ENCODE measurements at places on chromosomes 16 and 17.

GRCh38 chr16:4920826-4921225 is 16.1 kb downstream of the PPL start:
- DNase-seq = no peak

DNA sequence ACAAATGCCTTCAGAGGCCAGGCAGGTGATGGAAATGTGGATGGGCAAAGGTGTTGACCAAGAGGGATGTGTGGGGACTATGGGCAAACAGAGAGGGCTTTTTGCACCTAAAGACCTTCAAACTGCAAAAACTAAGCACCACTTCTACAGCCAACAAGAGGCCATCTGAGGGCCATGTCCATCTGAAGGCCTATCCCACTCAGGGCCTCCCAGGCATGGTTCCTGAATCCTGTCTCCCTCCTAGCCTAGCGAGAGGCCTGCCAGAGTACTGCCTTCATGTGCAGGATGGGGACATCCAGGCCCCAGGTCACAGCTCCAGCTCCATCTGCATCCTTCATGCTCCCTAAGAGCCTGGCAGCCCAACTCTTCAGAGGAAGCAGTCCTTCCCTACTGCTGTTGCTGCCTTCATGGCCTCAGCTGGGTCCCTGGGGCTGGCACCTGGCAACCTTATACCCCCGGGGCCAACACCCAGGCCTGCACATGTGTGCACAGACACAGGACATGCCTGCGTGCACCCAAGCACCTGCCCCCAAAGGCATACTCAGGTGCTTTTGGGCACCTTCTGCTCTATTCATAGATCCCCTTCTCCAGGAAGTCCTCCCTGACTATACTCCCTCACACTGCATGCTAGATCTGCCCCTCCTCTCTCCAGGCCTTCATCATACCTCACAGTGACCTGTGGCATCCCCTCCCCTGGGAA is 95.2 kb downstream of the C16orf78 start:
- DNase-seq = no peak

- DNase-seq = peak; percentile 12
These were observed 139.5 kb downstream of the BCAS3 start for GRCh38 chr17:60817192-60817591.

DNA sequence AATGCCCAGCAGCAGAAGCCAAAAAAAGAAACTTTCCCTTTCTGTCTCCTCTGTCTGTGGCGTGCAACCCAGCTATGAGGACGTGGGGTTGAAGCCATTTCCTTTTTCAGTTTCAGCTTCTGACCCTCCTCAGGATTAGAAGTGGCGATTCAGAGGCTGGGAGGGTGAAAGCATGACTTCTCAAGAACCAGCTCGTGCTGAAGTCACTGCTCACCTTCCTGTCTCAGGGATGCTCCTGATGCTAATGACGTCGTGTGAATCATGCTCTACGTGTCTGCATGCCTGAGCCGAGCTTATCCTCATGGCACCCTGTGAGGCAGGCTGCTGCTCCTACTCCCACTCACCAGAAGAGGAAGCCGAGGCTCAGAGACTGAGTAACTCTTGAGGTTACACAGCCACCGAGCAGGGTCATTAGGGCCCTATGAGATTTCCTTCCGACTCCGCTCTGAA is 5.7 kb upstream of the LPO start:
- DNase-seq = no peak

- DNase-seq = no peak
These were observed 216.0 kb downstream of the SEC14L1 start for GRCh38 chr17:77356690-77357201.

DNA sequence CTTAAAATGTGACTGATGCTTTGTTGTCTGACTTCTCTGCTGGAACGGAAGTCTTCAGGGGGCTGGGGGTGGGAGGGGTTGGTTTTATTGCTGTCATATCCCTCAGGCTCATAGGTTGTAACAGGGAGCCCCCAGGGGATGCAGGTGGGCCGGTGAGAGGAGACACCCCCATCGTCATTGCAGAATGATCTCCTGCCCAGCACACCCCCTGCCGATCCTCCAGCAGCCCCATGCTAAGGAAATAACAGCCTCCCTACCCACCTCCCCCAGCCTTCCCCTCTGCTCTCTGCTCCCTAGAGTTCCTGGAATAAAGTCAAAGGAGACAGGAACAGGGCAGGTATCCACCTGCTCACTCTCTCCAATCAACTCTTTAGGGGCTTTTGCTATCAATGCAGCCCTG is 270.1 kb upstream of the TNRC6C start:
- no peak for DNase-seq

- DNase-seq = peak; percentile 51
These were observed 24.2 kb downstream of the GPRC5B start for GRCh38 chr16:19860166-19861041.

DNA sequence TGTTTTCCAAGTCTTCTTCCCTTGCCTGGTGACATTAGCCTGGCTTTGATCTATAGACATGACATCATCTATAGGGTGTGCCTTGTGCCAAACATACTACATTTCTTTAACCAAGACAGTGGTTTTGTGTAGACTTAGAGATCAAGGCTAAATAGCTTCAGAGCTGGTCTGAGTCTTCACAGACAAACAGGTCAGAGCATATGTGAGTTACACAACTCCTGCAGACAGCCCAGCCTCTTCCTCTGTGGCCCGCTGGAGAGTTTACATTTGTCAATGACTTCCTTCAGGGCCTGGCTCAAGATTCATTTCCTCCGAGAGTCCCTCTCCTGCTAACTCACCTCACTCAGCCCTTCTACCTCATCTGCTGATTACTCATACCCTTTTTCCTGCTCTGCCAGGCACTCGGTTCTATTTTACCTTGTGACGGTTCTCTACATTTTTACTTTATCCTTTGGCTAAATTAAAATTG is 73.1 kb upstream of the TANC2 start:
- DNase-seq = peak; percentile 94

GRCh38 chr17:19833914-19834313 is 33.8 kb downstream of the ULK2 start:
- no peak for DNase-seq

DNA sequence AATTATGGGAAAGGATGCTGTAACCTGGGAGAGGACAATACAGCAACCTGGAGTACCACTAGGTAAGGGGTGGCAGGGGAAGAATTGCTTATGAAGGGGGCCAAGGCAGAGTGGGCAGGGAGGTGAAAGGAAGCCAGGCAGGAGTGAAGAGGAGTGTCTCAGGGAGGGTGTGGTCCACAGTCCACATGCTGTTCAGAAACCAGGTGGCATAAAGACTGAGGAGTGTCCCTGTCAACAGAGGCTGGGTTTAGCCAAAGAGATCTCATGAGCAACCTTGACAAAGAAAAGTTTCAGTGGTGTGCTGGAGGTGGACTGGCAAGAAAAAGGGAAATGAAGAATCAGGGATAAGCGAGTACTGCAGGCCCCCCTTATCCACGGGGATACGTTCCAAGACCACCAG is 88.4 kb downstream of the SPACA3 start:
- DNase-seq = no peak

GRCh38 chr17:74431568-74432423 is at the start of gene GPRC5C:
GPRC5C (plus strand) TSS chr17:74432088; CDS start chr17:74439777, 7,689 bp downstream.
- DNase-seq = peak; percentile 83

- DNase-seq = no peak
These were observed 104.3 kb downstream of the STXBP4 start for GRCh38 chr17:55072898-55073297.

- DNase-seq = no peak
These were observed 22.1 kb upstream of the IL21R start for GRCh38 chr16:27379919-27380318.

GRCh38 chr16:89958068-89958467 is 9.5 kb downstream of the DEF8 start:
- peak; percentile 38 for DNase-seq

DNA sequence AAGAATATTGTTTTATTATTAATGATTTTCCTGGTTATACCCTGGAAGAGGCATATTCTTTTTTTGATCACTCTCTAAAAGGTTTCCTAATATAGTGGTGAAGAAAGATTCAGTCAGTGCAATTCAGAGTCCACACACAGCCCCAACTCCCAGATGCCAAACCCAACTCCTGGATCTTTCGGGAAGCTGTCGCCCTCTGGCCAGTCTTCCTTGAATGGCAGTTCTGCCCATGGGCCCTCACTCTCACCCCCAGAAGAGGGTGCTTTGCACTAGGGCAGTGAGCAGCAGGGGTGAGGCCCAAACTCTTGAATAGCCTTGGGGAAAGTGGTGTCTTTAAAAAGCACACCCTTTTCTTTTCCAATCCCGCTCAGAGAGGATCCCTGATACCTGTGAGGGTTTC is 11.0 kb downstream of the KRT32 start:
- DNase-seq = no peak

DNA sequence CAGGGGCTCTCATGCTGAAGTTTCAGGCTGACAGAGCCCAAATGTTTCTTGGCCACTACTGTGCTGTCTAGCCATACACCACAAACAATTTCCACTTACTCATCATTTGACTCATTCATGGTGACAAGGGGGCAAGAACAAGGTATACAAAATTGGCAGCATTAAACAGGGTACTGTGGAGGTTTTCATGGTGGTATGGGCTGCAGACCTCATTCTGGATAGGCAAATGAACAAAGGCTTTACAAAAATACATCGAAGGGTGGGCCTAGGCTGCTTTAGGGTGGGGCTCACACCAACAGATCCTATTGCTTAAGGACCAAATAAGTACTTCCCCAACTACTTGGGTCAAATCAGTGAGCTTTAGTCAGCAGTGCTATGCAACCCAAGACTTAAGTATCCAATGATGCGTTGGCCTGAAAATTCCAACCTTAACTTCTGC is 53.0 kb downstream of the N4BP1 start:
- peak; percentile 24 for DNase-seq

- DNase-seq = no peak
These were observed 8.0 kb downstream of the OR1F1 start for GRCh38 chr16:3195975-3196374.

- DNase-seq = no peak
These were observed 3.2 kb downstream of the B3GNT9 start for GRCh38 chr16:67147437-67148140.

GRCh38 chr17:74959826-74960515 is 12.6 kb downstream of the HID1 start:
- peak; percentile 46 for DNase-seq

GRCh38 chr16:9102379-9102778 is 10.9 kb downstream of the HAPSTR1 start:
- peak; percentile 52 for DNase-seq

- DNase-seq = peak; percentile 33
These were observed 28.6 kb downstream of the TRPV3 start for GRCh38 chr17:3528880-3529511.

DNA sequence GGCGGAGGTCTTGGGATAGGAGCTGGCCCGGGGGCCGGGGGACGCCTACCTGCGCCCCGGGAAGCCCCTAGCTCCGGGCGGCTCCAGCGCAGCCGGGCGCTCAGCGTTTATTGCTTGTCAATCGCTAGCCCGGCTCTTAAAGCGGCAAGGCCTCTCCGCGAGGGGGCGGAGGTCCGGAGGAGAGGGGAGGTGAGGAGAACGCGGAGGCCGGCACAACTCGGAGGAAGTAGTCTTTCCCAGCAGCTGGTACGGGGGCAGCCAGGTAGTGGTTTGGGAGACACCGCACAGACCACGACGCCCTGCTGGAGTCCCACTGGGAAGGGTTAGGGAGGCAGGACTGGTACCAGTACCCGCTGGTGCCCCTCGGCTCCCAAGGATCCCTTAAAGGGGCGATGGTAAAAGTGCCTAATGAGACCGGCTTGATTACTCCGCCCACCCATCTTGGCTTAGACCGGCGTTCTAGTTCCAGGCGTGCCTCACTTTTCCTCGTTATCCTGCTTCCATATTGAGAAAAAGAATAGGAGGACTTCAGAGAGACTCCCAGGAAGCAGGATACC is at the start of gene MPP2:
Gene MPP2 (minus strand): TSS at position 112 of the 557 bp plus-strand sequence. CDS start 3,076 bp downstream, outside the sequence.
- DNase-seq = no peak

- no peak for DNase-seq
These were observed 28.8 kb downstream of the CACNA1H start for GRCh38 chr16:1181404-1182315.

- no peak for DNase-seq
These were observed 59.7 kb upstream of the CLEC3A start for GRCh38 chr16:77962689-77963088.

- no peak for DNase-seq
These were observed 180.9 kb downstream of the RPTOR start for GRCh38 chr17:80725517-80725916.

GRCh38 chr16:89738072-89738377 is 16.7 kb downstream of the ZNF276 start:
- no peak for DNase-seq

DNA sequence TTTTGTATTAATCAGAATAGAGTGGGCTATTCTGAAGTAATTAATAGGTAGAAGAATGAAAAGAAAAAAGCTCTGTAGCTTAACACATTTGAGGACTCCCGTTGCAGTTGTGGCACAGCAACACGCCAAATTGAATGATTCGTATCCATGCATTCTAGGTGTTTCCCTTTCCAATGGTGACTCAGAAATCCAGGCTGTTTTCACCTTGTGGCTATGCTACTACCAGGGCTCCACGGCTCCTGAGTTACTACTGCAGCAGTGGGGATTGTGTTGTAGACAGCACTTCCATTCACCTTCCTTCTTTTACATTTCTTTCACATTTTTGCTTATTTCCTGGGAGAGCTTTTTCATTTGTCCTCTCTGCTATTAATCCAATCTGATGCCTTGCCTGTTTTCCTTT is 1616.4 kb downstream of the CDH8 start:
- peak; percentile 1 for DNase-seq

GRCh38 chr17:6473128-6473767 is 29.0 kb downstream of the PIMREG start:
- DNase-seq = peak; percentile 81

All from RWPE1 (cell line).